ENCODE measurements at places on chromosomes 2 and 18.

- no peak for DNase-seq
These were observed 335.8 kb downstream of the AGPS start for GRCh38 chr2:177728399-177728765.

GRCh38 chr2:74027496-74027895, 42.8 kb downstream of the TET3 start:
- no peak for DNase-seq

DNA sequence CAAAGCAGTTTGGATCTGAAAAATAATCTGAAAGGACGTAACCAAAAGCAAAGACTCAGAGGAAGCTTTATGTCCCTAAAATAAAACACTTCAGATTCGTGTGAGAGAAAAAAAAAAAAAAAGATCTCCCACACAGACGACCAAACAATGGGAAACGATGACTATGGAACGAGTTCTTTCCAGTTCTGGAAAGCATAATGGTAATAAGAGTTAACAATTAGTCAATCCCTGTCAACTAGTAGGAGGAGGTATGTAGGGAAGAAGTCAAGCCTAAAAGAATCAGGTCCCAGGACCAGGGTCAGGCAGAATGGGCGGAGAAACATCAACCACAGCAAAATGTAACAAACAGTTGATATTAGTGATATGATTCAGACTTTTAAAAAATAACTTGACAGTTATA, 170.3 kb upstream of the SETBP1 start:
- DNase-seq, result no peak

- no peak for DNase-seq
These were observed 1268.3 kb upstream of the ACVR2A start for GRCh38 chr2:146576339-146577111.

GRCh38 chr18:70523792-70524182, 234.9 kb downstream of the SOCS6 start:
- DNase-seq, result peak; percentile 17

GRCh38 chr2:168278424-168278888, 31.1 kb upstream of the STK39 start:
- DNase-seq, result no peak

DNA sequence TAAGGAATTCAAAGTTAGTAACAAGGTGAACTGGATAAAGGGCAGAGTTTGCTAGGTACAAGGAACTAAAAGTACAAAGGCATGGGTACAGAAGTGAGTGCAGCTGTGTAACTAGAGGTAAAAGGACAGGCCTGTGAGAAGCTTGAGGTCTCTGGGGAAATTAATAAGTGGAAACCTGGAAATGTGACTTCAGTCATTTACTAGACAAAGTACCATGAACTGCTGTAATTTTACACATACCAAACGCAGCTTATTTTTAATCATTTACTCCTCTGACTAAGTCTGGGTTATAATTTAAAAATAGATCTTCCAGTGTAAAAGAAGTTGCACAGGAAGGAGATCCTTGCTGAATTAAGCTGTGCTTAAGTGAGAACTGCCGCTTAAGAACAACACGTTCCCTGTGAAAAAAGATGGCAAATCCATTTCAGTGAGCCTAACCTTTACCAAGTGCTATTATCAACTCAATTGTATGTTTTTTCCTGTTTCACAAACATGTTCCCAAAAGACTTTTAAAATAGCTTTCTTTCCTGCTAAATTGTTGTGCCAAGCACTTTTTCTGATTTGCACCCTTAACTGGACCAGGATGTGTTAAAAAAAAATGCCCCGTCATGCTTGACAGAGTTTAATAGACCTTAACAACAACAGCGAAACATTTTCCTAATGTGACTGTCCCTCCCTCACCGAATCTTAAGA, 44.3 kb downstream of the CALCRL start:
- no peak for DNase-seq

- no peak for DNase-seq
These were observed at the start of gene BOD1L2 for GRCh38 chr18:57146956-57147636. Gene BOD1L2, plus strand, starts transcription at chr18:57147087. Its CDS starts 226 bp downstream, at chr18:57147313.

- peak; percentile 73 for DNase-seq
These were observed 852 bp upstream of the KCNH7 start for GRCh38 chr2:162839419-162839818.

DNA sequence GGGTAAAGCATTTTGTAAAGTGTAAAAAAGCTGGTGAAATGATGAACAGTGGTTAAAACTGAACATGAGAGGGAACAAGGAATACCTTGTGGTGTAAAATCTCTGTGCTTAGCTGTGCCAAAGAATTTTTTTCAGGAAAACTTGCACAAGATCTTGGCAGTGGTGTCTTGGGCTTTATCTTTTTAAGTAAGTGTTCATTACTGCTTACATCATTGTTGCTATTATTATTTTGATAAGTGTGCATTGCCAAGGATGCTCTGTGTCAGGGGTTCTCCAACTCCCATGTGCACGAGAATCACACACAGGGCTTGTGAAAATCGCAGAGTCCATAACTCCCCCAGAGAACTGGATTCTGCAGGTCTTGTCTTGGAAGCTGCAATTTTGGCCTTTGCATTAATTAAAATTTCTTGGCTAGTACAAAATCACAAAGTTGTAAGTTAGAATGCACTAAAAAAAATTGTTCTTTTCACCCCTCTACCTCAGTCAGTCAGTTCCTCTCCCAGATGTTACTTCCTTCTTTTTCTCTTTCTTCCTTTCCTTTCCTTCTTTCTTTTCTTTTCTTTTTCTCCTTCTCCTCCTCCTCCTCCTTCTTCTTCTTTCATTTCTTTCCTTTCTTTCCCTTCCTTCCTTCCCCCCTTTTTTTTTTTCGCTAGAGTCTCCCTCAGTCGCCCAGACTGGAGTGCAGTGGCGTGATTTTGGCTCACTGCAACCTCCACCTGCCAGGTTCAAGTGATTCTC, 37.8 kb downstream of the GATA6 start:
- DNase-seq, result no peak

- DNase-seq, result no peak
These were observed 55.1 kb upstream of the SLC66A3 start for GRCh38 chr2:11100130-11100529.

- no peak for DNase-seq
These were observed 40.3 kb downstream of the SNTG2 start for GRCh38 chr2:990970-991369.

DNA sequence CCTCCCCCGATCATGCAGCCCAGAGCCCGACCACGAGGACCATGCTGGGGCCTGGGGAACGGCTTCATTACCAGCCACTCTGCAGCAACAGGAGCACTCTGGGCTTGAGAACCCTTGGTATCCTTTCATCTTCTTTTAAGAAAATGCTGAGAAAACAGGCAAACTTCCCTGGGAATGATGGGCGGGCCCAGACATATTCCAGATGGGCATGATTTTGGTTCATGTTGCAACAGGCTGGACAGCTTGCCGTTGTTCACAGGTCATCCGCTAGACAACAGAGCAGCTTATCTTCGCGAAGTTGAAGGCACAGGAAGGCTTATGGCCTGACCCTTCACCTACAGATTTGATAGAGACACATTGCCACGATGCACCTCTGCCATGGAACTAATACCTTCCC, 121.0 kb downstream of the KLHL29 start:
- DNase-seq, result no peak

GRCh38 chr18:32200766-32201165, 10.9 kb downstream of the MEP1B start:
- DNase-seq, result no peak

- no peak for DNase-seq
These were observed 233.3 kb downstream of the AGAP1 start for GRCh38 chr2:235727174-235727573.
